ENCODE measurements at places on chromosomes 3 and 15.
A peak's percentile ranks its signal among the peaks of the same experiment; 100 is the strongest.

- DNase-seq, result no peak
These were observed 367.6 kb upstream of the NDN start for GRCh38 chr15:24054547-24055245.

GRCh38 chr15:38564557-38565286 is at the start of gene RASGRP1:
TSS of gene RASGRP1 (minus strand) at chr15:38564814. CDS start at chr15:38564628, 186 bp downstream.
- peak; percentile 79 for DNase-seq

- DNase-seq, result no peak
These were observed 24.7 kb downstream of the GPR171 start for GRCh38 chr3:151178208-151178845.

GRCh38 chr3:41684797-41685735 is 276.8 kb downstream of the ULK4 start:
- no peak for DNase-seq

DNA sequence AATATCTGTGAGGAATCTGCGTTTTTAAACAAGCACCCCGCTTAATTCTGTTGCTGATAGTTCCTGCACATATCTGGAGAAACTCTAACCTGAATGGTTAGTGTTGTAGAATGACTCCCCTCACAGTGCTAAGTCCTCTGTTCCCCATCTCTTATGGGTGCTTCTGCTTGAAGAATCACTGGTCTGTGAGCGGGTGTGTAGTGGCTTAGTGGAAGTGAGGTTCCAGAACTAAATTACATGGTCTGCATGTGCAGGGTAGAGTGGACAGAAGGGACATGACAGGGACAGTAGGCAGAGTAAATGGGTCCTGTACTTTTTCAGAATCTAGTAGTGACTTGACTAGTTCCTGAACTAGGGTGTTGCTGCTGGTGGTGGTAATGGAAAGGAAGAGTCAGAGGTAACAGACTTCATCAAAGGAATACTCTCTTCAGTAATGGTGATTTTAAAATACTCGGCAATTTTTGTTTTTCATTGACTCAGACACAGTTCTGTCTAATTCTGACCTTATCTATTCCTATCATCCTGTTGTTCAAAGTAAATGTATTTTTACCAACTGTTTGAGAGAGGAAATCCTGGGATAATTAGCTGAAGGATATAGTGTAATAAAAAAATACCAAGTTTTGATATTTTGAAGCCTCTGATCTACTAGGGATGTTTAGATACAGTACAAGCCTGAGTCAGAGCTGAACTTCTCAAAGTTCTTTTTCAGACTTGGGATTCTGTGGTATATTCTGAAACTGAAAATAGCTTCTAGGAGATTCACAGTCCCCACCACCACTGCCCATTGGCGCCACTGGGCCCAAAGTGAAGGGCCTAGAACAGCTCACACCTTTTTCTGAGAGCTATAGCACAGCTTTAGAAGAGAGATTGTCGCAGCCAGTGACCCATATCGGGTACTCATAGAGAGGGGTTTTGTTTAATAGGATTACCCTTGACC is 55.5 kb downstream of the FNDC3B start:
- no peak for DNase-seq

- DNase-seq, result no peak
These were observed 897.9 kb downstream of the EPHA3 start for GRCh38 chr3:90005281-90005847.

- DNase-seq, result no peak
These were observed 24.7 kb downstream of the MBNL1 start for GRCh38 chr3:152293347-152294006.

Measured in stimulated activated CD8-positive, alpha-beta memory T cell treated with anti-CD3 and anti-CD28 coated beads, Interleukin-15, amount 100 ng/mL, for 4 hours (primary cell).